ENCODE measurements at places on chromosomes 2 and 18.

GRCh38 chr2:218805627-218806026 is 23.7 kb downstream of the CYP27A1 start:
- DNase-seq, result peak; percentile 85

DNA sequence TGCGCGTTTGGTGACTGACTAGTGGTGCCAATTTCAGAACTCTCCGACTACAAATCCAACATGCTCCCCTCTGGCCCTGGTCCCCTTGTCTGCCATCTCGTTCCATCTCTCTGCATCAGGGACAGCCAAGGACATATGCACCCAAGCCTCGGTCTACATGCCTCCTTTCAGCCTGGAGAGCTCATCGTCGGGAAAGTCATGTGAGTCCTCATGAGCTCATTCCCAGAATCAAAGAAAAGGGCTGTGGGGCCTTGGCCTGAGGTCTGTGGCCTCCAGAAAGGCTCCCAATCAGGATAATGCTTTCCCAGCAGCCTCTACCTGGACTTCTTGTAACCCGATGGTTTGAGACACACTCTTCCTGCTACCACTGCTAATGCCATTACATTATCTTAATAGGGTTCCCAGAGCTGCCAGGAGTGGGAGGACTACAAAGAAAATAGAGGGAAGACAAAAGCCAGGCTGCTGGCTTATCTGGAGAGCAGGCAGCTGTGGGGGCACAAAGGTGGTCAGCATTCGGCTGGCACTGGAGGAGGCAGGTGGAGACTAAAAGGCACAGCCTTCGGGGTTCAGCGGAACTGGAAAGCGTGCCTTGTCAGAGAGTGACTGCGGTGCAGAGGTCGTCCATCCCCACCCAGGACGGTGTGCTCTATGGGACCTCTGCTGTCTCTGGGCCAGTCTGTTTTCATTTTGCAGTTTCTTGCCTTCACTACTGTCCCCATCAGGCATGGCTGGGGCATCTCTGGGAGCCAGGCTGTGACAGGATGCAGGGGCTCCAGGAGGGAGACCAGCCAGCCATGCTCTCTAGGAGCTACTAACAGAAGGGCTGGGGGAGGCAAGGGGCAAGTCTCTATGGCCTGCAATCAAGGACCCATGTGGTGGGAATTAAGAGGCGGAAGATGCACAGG is 104.4 kb upstream of the SMAD2 start:
- DNase-seq, result no peak

- no peak for DNase-seq
Observed at GRCh38 chr2:70529610-70530009, 24.0 kb downstream of the TGFA start.

GRCh38 chr2:28447943-28448792 is 47.7 kb upstream of the PLB1 start:
- no peak for DNase-seq

DNA sequence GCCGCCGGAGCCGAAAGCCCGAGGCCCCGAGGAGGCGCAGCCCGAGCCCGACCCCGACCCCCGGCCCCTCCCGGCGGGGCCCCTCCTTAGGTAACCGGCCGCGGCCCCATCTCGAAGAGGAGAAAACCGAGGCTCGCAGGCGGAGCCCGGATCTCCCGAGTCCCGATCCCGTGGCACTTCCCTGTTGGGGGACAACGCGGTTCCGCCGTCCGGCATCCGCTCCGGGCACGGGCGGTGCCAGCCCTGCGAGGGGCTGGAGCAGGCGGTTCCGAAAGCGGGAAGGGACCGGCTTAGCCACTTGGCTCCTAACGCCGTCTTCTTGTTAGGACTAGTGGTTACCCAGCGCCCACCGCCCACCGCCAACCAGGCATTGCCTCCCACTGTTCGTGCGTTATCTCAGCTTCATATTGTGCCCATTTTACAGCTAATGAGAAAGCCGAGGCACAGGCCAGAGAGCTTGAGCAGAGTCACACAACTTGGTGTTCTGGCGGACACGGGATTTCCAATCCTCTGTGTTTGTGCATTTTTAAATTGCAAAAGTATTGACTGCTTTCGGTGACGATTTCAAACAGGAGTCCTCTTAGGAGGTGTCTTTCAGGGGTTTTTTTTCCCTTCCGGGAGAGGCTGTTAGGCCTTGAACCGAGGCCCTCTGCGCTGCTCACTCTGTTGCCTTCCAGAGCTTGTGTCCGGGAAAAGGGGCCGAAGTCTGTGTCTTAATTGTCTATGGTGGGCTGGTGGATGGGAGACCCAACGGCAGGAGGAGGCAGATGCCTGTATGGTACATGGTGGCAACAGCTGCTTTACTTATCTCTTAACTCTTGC is 562 bp downstream of the CENPA start:
- DNase-seq, result no peak

DNA sequence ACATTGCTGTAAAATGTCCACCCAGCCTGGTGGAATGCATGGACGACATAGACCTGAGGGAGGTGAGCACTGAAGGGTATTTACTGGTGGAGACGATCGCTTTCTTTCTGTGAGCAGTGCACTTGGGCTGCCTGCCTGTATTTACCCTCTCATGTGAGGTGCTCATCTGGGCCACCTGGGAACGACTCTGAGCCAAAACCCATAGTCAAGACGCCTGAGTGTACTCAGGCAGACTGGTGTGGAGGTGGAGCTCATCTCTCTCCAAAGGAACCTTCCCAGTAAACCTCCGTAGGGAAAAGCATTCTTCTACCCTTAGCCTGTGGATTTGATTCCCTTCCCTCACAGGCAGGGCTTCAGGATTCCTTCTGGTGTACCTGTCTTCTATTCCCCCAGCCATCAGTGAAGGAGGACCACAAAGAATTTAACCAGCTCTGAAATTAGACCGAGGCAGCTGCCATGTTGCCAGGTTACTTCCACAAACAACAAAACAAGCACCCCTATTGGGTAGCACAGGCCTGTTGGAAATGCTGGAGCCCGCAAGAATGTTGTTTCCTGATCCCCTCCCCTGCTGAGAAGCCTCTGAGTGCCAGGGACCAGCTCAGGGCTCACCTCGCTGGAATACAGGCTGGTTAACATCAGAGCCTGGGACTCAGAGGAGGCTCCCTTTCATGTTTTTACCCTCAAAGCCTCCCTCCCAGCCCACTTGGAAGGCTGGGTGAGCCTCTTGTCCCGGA is 47.5 kb upstream of the TXNDC2 start:
- DNase-seq, result peak; percentile 86

- DNase-seq, result peak; percentile 8
Observed at GRCh38 chr2:226118471-226119429, 680.9 kb downstream of the IRS1 start.

GRCh38 chr2:33221046-33221784 is 255.2 kb upstream of the RASGRP3 start:
- no peak for DNase-seq

DNA sequence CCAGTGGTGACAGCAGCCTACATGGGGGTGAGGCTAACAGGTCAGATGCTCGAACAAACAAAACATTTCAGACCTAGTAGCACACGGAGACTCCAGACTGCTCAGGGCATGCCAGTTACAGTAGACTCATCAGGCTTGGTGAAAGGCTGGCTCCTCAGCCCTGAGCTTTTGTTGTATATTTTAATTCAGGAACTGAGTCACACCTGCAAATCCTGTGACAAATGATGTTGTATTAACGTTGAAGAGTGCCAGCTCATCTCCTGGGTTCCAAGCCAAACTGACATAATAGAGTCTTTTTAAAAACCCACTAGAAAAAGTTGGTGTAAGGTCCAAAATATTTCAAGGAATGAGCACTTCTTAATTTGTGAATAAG is 65.3 kb downstream of the C1D start:
- no peak for DNase-seq

DNA sequence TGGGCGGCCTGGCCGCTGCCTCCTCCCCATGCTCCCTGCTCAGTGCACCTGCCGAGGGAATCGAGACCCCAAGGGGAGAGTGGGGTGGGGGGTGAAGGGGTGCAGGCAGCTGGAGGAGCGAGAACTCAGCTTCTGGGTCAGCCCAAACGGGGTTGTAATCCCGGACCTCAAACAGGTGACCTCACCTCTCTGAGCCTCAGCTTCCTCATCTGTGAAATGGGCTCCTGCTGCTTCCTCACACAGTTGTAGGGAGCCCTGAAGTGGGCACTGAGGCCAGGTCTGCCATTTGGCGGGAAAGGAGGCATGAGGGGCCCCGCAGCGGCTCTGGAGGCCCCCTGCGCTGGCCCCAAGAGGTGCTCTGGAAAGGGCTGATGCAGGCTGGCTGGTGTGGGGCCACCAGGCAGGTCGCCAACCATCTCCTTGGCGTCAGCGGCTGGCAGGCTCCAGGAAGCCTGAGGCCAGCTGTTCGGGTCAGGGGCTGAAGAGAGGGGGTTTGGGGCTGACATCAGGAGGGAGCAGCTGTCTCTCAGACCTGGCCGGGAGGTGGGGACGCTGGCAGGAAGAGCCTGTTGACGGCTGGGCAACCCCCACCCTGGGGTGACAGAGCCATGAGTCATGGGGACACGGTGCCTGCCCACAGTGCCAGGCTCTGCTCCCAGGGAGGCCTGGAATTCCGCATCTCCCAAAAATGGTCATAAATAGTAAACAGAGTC is 4.9 kb downstream of the KLHL30 start:
- peak; percentile 74 for DNase-seq

GRCh38 chr18:67846422-67847098 is 330.0 kb upstream of the DSEL start:
- DNase-seq, result no peak

- no peak for DNase-seq
Observed at GRCh38 chr2:51789918-51790317, 758.0 kb upstream of the NRXN1 start.

- peak; percentile 82 for DNase-seq
Observed at GRCh38 chr18:48133671-48134251, 203.3 kb upstream of the SMAD2 start.
